ENCODE measurements at places on chromosomes 16 and 17.

DNA sequence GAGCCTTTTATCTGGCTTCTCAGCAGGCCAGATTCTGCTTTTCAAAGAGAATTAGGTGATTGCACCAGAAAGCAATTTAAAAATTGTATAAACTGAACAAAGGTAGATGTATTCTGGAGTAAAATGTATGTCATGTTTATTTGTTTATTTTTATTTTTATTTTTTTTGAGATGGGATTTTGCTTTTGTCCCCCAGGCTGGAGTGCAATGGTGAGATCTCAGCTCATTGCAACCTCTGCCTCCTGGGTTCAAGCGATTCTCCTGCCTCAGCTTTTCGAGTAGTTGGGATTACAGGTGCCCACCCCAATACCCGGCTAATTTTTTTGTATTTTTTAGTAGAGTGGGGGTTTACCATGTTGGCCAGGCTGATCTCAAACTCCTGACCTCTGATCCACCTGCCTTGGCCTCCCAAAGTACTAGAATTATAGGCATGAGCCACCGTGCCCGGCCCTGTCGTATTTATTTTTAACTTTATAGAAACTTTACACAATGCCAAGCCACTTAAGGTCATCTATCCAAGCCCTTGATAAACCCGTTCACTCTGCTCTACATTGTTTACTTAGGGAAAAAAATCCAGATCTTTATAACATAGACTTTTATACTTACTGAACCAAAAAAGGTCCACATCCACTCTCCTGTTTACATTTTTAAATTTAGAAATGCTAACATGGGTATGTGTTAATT lies 22.7 kb upstream of the GOT2 start:
- DNase-seq = no peak

DNA sequence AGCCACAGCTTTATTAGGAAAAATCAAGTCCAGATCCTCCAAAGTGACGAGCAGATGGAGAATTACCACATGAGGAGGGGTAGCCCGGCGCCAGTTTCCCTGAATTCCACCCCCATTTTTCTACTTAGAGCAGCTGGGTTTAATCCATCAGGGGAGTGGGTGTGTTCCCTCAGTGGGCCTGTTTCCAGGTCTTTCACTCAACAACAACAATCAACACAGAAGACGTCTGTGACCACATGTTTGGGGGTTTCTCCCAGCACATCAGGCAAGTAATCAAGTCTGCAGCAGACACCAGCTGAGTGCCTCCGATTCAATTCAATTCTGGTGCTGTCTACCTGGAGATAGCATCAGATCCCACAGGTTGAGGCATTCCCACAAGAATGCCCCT lies 6.8 kb downstream of the SLC6A2 start:
- no peak for DNase-seq

- DNase-seq = no peak
These were observed 63.3 kb downstream of the IRF8 start for GRCh38 chr16:85961988-85962915.

DNA sequence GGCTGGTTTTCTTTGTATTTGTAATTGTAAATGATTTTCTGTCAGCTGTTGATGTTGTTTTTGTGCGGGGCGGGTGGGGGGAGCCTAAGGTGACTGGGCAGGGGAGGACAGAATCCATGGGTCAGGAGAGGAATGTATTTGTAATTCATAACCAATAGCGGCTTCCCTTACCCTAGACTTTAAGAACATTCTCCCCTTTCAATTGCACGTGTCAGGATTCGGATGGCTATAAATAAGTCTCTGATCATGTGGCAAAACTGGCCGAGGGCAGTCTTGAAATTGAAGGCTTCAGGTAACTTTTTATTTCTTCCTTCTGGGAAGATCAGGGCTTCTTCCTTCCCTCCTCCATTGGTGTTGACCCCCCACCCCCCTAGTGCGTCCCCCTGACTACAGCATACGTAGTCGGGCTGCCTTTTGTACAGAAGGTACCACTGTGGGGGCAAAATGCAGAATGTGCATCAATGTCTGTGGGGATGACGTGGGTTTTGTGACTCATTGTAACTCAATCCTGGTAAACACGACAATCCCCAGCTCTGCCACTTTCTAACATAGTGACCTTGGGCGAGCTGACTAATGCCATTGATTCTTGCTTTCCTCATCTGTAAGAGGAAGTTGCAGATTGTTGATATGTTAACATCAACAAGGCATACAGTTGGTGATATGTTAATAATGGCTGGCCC lies 16.2 kb downstream of the MARCHF10 start:
- DNase-seq = no peak

GRCh38 chr16:83840060-83840617 lies 32.4 kb downstream of the HSBP1 start:
- DNase-seq = no peak

All from stimulated activated CD4-positive, alpha-beta T cell treated with anti-CD3 and anti-CD28 coated beads, Interleukin-4, amount 100 ng/mL, for 48 hours (primary cell).